ENCODE measurements at places on chromosomes 16 and 17.

- DNase-seq = no peak
Measured at GRCh38 chr17:61536422-61536955, 54.5 kb downstream of the NACA2 start.

- DNase-seq = no peak
Measured at GRCh38 chr17:2057760-2058585, 3.1 kb downstream of the HIC1 start.

DNA sequence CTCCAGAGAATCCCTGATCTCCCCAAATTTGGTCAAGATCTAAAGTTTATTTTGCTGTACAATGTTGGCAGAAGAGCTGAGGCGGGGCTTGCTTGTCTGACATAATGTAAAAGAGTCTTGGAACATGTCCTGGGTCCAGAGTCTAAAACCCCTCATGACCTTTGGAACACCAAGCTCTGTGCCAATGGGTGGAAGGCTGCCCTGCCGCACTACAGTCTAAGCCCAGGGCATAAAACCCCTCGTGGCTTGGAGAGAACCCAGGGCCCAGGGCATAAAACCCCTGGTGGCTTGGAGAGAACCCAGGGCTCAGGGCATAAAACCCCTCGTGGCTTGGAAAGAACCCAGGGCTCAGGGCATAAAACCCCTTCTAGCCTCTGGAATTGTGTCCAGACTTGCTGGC is 36.7 kb downstream of the CCDC57 start:
- no peak for DNase-seq

- peak; percentile 91 for DNase-seq
Measured at GRCh38 chr17:7356072-7356549, 1.2 kb downstream of the TMEM95 start.

GRCh38 chr17:10648956-10649355 is 8.2 kb downstream of the MYH3 start:
- no peak for DNase-seq

DNA sequence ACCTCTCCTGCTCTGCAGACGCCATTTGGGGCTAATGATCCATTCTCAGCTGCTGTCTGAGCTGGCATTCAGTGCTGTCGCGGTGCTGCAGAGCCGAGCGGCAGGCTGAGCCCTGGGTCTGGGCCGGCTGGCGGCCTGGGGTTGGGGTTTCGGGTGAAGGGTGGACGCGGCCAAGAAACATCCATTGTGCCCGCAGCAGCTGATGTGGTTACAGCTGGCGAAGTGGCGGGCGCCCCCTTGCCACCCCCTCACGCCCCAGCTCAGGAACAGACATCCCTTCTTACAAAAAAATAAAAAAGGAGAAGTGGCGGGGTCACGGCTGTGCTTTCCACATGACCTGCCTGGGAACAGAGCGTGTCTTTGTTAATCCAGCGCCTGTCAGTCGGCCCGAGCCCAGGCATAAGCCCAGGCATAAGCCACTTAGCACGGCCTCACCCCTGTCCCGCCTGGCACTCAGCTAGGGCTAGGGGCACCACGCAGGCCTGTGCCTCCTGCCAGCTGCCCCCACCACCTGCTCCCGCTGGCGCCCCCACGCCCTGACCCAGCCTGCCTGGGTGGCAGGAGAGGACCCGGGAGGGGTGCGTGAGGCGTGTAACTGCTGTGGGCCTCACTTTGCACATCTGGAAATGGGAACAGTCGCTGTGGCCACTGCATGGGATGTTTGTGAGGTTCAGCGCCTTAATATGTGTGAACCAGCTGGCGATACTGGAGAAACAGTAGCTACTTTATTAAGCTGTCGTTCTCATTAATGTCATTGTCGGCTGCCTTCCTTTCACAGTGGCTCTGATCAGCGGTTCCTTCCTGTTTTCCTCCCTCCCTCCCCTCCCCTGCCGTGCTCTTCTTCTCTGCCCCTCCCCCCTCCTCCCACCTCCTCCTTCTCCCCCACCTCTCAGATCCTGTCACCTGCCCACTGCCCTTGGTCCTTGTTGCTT is 197.7 kb upstream of the CIBAR2 start:
- no peak for DNase-seq

DNA sequence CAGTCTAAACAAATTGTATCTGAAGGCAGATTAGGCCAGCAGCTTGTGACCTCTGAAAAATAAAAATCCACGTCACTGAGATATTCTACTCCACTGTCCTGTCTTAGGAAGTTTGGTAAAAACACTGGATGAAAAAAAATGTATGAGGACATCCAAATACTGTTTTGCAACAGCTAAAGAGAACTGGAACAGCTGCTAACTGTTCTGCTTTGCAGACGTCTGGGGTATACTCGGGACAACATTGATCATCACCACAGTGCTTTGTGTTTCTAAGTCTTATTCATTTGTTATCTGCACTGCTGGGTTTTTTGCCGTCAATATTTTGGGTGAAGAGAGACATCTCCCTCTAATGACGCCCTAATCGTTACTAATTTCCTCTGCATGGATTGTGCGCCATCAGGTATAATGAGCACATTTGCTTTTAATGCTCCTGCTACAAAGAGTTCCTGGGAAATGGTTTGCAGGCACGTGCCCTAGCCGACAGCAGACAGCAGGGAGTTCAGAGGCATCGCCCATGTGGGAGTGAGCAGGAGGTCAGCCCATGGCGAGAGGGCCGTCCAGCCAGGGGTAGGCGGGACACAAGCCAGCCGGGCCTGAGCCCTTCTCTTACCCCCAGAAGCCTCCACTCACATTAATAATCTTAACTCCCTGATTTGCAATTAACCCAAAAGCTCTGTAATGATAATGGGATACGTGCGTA is 87.0 kb downstream of the CBLN1 start:
- peak; percentile 69 for DNase-seq

GRCh38 chr16:29719063-29719462 is 26.7 kb downstream of the C16orf54 start:
- no peak for DNase-seq

GRCh38 chr16:50678531-50678930 is 2.6 kb downstream of the SNX20 start:
- DNase-seq = no peak

- DNase-seq = no peak
Measured at GRCh38 chr16:81349608-81350305, 35.0 kb downstream of the GAN start.

- no peak for DNase-seq
Measured at GRCh38 chr17:55450232-55450825, 28.7 kb upstream of the MMD start.

DNA sequence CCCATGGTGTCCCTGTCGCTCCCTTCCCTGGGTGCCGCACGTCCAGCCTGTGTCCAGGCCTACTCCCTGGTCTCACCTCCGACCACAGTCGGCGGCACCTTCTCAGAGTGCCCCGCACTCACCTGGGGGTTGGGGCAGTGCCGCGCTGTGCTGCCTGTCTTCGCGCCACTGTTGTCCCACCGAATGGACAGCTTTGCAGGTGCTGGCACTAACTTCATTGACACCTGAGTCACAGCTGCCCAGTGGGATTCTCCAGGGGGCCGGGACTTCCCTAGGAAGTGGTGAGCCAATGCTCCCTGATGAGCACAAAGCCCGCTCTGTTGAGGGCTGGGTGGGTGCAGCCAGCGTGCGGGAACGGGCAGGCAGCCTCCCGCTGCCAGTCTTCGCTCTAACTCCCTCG is 24.3 kb upstream of the DBNDD1 start:
- DNase-seq = no peak

DNA sequence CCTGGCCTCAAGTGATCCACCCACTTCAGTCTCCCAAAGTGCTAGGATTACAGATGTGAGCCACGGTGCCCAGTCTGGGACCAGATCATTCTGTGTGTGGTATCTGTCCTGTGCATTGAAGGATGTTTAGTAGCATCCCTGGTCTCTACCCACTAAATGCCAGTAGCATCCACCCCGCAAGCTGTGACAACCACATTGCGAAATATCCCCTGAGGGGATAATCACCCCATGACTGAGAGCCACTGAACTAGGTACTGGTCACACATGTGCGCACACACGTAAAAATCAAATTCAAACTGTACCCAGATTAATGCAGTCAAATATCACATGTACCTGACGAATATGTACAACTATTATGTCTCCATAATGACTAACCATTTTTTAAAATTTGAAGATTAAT is 35.8 kb downstream of the TEKT5 start:
- DNase-seq = no peak

DNA sequence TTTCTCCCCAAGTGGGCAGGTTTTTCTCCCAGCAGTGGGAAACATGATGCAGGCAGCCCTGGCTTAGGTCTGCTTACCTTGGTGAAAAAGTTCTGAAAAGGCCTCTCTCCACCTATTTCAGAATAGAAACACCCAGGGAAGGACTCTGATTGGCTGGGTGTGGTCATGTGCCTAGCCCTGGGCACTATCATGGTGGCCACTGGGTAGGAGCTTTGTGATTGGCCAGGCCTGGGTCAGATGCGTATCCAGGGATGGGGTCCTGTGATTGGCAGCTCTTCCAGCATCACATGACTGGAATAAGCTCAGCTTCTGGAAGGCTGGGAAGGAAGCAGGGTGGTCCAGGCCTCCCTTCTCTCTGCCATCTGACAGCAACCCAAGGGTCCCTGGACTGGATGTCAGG is 53.5 kb downstream of the ZDHHC7 start:
- DNase-seq = no peak

- no peak for DNase-seq
Measured at GRCh38 chr16:84820305-84820684, 510 bp downstream of the CRISPLD2 start.

DNA sequence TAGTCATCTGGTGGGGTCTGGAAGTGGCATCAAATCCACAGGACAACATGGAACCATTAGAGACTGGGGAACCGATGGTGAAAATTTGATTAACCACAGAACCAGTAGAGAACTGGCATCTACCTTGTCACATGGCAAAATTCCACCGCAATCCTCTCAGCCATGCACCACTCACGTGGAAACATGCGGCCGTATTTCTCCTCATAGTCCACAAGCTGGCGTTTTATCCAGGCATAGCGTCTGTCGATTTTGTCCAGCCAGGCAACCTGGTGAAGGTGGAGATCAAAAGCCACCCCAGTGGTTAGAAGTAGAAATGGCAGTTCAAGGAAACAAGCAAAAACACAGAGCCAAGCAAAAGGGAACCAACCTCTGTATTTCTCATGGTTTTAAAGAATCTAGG is 87.6 kb downstream of the VPS53 start:
- no peak for DNase-seq

- DNase-seq = no peak
Measured at GRCh38 chr16:9183682-9184353, 92.4 kb downstream of the HAPSTR1 start.

- DNase-seq = no peak
Measured at GRCh38 chr16:68093816-68094613, 8.8 kb downstream of the NFATC3 start.

Measured in osteocyte (in vitro differentiated cells).